ENCODE measurements at places on chromosomes 4 and X.

- DNase-seq: no peak
These were observed 7.6 kb downstream of the TIGD4 start for GRCh38 chr4:152771741-152772533.

DNA sequence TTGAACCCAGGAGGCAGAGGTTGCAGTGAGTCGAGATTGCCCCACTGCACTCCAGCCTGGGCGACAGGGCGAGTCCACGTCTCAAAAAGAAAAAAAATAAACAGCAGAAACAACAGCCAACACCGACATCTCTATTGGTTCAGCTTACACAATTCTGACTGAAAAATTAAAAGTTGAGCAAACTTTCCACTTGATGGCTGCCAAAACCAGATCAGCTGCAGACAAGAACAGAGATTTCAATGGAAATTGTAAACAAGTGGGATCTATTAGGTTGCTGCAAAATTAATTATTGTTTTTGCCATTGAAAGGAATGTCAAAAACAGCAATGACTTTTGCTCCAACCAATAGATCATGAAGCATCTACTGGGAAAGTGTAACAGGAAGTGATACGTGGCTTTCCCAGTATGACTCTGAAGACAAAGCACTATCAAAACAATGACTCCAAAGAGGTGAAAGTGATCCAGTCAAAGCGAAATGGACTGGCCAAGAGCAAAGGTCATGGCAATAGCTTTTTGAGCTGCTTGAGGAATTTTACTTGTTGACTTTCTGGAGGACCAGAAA lies 26.3 kb downstream of the UPF3B start:
- DNase-seq: no peak

GRCh38 chr4:73852771-73853170 lies 325 bp upstream of the PF4V1 start:
- DNase-seq: no peak

DNA sequence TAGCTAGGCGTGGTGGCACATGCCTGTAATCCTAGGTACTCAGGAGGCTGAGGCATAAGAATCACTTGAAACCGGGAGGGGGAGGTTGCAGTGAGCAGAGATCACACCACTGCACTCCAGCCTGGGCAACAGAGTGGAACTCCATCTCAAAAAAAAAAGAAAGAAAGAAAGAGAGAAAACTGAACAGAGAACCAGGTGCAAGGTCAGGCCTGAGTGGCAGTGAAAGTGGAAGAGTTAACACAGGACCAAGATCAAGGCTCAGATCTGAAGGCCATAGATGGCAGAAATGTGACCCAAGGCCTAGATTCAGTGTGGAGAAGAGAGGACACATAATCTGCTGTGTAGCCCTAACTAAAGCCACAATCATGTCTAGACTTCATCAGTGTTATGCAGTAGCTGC lies 4.9 kb upstream of the ZNF630 start:
- DNase-seq: no peak

DNA sequence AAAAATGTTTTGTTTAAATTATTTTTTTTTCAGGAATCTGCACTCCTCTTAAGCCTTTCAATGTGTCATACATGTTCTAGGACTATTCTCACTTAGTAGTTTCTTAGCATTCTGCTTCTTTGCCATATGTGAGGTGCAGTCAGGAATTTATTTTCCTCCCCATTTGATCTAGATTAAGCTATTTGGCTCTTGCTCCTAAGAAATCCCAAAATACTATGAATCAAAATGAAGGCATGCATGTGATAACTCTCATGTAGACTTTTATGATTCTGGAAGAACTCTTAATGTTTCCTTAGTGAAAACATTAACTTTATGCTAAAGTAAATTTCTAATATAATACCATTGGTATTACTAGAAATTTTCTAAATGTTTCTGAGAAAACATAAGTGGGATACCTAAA lies 664.5 kb downstream of the RAPGEF2 start:
- no peak for DNase-seq

- no peak for DNase-seq
These were observed 70.1 kb downstream of the PCYT1B start for GRCh38 chrX:24577091-24577490.

GRCh38 chr4:78058591-78059523 lies 1.7 kb downstream of the FRAS1 start:
- DNase-seq: peak; percentile 33
